ENCODE measurements at places on chromosomes 3 and 15. TPM values are rescaled to one million over a fixed set of nuclear protein-coding genes. Genes with fewer than 3 reads are reported as not detected.

Gene GOLGA6L10
- total RNA-seq = 10.9 TPM

Gene ZNF660
- total RNA-seq = 0.59 TPM

Gene EBLN2
- total RNA-seq = 6.3 TPM

Gene ARPIN
- 17.9 TPM for total RNA-seq

- no peak for DNase-seq
Measured at GRCh38 chr3:23865595-23866396, 51.0 kb downstream of the NKIRAS1 start.

GRCh38 chr3:150033721-150034120 lies 63.0 kb upstream of the PFN2 start:
- DNase-seq = no peak

DNA sequence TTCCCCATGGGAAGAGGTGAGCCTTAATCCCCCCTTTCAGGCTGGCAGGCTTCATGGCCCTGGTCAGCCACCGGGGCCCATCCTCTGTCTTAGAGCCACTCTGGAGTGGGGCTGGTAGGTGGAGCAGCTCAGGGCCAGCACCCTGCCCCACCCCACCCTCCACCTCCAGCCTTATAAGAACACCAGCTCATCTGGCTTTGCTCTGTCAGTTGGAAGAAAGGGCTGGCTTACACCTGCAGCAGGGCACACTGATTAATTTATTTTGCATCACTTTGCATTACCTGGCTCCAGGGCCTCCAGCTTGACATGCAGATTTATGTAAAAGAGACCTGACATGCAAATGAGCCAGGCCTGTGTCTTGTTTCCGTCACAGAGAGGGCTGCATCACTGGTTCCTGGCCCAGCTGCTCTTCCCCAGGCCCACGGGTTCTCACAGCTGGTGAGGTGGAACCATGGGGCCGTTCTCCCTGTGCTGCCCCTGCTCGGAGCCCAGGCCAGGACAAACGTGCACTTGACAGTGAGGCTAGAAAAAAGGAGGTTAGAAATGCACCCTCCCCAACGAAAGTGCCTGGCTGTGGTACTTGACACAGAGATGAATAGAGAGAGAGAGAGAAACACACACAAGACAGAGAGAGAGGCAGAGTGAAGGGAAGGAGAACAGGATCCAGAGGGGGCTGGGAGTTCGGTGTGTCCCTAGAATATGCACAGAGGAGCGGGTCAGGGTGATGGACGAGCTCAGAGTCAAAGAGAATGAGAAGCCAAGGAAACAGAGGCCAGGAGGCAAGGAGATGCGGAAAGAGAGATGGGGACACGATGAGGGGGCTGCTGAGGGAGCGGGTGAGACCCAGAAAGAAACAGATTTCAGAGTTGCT lies 44.5 kb upstream of the MAGEF1 start:
- DNase-seq = no peak

GRCh38 chr15:51874751-51875644 lies 45.5 kb downstream of the TMOD3 start:
- DNase-seq = no peak

GRCh38 chr15:58737298-58737697 lies 12.2 kb downstream of the ADAM10 start:
- DNase-seq = no peak

DNA sequence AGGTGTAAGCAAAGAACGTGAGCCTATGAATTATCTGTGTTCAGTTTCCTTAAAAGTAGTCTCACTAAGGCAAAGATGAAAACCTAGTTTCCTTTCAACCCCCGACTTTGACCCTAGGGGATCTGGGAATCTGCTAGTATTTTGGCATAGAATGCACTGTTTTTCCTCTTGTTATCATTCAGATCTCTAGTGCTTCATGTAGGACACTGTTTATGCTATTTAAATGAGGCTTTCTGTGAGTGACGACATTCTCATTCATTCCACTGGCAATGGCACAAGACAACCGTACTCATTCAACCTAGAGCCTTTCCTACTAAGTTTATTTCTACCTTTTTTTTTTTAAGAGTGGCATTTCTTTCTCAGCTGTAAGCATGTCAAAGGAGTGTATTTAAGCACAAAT lies 67.0 kb downstream of the CHAC1 start:
- DNase-seq = no peak

DNA sequence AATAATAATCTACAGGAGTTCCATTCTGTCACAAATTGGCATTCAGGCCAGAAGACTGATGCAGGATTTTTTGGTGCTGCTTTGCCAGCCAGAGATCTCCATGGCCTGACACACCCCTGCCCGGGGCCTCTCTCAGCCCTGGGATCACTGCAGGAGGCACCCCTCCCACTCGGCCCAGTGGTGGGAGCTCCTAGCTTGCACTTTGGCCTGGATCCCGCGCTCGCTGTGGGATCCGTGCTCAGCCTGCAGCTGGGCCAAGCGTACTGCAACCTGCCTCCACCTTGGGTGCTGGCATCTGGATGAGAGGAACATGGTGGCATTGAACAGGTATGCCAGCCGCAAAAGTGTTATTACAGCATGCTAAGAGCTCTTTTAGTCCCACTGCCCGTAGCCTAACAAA lies 656.7 kb upstream of the CCDC54 start:
- no peak for DNase-seq

Measured in esophagus squamous epithelium (tissue), 5 donors.